NCI-H1092 (cell line): ENCODE measurements at places on chromosomes 7 and 10.

DNA sequence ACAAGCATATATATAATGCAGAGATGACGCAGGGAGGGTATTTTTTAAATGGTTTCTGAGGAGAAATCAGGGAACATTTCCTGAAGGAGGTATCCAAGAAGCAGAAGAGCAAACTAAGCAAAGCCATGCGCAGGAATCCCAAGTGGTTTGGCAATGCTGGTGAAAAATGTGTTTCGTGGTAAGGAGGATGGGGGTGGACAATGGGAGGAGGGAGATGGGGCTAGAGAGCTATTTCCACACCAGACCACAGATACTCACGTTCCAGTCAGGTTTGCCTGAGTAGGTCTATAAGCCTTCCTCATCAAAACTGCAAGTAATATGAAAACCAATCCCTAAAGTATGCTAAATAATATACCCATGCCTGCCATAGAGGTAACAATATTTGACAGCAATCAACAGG is 223.7 kb upstream of the MKLN1 start:
- DNase-seq = no peak

DNA sequence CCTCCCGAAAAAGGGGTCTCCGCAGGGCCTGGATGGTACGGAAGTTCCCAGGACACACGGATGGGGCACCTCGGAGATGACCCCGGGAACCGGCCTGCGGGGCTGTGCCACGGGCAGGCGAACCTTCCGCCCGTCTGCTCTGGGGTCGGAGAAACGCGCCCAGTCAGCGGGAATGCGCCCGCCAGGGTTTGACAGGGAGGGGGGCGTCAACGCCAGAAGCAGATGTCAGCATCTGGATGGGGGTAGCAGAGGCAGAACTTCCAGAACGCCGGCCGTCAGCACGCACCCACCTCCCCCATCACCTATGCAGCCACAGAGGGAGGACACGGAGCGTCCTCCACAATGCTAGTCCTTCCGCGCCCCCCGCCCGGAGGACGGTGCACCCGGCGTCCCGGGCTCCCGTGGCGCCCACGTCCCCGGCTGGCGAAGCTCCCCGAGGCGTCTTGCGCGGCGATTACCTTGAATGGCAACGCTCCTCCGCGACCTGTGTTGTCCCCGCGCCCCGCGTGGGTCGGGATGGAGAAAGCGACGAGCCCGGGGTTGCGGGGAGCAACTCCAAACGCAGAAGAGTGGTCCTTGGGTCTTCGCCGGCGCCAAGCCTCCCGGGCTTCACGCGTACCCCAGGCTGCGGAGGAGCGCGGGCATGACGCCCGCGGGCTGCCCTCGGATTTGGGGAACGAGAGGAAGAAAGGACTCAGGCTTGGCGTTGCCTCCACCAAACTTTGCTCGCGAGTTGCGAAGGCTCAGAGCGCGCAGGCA is 561 bp downstream of the FGFR2 start:
- peak; percentile 44 for DNase-seq

- no peak for DNase-seq
These were observed 82.0 kb downstream of the GLRX3 start for GRCh38 chr10:130218181-130218641.

- DNase-seq = no peak
These were observed 60.2 kb downstream of the THNSL1 start for GRCh38 chr10:25076506-25077177.

DNA sequence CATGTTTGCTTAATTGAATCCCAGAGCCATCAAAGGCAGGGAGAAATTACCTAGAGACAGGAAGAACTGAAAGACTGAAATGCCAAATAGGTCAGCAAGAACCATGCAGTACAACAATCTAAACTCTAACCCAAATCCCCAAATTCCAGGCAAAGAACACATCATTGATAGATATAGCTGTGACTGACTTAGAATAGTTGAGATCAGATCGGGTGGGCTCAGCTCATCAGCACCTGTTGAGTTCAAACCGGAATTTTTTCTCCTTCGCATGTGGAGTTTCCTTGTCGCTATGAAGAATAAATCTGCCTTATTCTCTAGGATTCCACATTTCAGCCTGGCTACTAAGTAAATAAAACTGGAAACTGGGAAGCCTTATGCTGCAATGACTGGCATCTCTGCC is 1.4 kb downstream of the ANKMY2 start:
- no peak for DNase-seq

- DNase-seq = no peak
These were observed 13.1 kb upstream of the LIPF start for GRCh38 chr10:88651101-88651551.
